ENCODE measurements at places on chromosomes 16 and 17.
A peak's percentile ranks its signal among the peaks of the same experiment; 100 is the strongest.

GRCh38 chr17:51035431-51035830 lies 85.2 kb downstream of the SPAG9 start:
- DNase-seq: no peak

- peak; percentile 78 for DNase-seq
These were observed 81.1 kb downstream of the ANKRD11 start for GRCh38 chr16:89409161-89409711.

DNA sequence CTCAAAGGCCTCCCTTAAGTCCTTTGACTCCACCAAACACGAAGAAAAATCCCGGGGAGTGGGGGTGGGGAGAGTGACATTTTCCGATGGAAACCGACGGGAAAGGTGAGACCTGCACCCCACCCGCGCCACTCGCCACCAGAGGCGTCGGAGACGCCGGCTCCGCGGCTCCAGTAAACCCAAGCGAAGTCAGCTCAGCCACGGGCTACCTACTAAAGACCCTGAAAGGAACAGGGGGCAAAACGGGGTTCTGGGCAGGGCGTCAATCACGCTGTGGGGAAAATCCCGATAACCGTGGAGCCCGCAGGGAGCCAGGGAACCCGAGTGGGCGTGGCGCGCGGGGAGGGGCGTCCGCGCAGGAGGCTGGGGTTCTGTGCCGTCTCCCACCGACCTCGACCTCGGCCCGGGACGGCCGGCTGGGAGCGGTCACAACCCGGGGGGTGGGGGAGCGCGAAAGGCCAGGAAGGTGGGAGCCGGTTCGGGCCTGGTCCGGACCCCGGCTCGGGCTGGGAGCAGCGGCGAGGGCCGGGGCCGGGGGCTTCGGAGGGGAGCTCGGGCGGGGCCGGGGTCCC lies 565 bp downstream of the WDR45B start:
- DNase-seq: peak; percentile 65

GRCh38 chr16:893360-893759 lies 77.4 kb downstream of the LMF1 start:
- DNase-seq: no peak

GRCh38 chr17:76920364-76921139 lies 52.3 kb downstream of the MGAT5B start:
- no peak for DNase-seq

DNA sequence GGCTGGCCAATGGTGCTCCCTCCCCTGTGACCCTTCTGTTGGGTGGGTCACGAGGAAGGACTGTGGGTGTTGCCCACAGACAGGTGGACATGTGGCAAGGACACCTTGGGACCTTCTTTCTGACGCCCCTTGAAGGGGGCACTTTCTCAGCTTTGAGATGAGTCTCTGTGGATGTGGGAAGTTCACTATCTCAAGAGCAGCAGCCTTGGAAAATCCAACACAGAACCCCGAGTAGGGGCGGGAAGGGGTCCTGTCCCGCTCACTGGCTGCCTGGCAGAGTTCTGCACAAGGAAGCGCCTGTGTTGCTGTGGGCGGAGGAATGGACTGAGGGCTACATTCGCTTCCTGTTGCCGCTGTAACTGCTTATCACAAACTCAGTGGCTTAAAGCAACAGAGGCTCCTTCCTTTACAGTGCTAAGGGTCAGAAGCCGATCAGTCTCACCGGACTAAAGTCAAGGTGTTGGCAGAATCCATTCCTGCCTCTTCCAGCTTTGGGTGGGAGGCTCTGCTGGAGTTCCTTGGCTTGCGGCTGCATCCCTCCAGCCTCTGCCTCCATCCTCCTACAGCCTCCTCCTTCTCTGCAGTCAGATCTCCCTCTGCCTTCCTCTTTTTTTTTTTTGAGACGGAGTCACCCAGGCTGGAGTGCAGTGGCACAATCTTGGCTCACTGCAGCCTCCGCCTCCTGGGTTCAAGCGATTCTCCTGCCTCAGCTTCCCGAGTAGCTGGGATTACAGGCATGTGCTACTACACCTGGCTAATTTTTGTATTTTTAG lies 305.2 kb downstream of the SEC14L1 start:
- no peak for DNase-seq
